Progenitor cell of endocrine pancreas (in vitro differentiated cells): ENCODE measurements at places on chromosomes 2 and 18.

GRCh38 chr2:181517685-181518301 lies 60.6 kb downstream of the ITGA4 start:
- DNase-seq = no peak

DNA sequence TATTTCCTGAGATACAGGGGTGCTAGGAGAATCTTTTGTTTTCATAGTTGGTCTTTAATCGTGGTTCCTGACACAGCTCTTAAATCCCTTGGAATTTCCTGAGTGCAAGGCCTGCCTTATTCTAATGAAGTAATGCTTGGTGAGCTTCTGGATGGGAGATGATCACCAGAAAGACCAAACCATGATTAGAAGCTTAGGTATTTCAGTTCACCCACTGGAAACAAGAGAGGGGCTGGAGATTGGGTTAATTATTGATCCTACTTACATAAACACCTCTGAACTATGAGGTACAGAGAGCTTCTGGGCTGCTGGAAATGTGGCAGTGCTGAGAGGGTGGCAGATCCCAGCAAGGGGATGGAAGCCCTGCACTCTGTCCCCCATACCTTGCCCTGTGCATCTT lies 406.8 kb downstream of the THSD7B start:
- no peak for DNase-seq

GRCh38 chr2:3392216-3392615 lies 12.7 kb downstream of the TRAPPC12 start:
- no peak for DNase-seq

GRCh38 chr18:63074981-63075404 lies 244.6 kb downstream of the BCL2 start:
- peak; percentile 61 for DNase-seq

DNA sequence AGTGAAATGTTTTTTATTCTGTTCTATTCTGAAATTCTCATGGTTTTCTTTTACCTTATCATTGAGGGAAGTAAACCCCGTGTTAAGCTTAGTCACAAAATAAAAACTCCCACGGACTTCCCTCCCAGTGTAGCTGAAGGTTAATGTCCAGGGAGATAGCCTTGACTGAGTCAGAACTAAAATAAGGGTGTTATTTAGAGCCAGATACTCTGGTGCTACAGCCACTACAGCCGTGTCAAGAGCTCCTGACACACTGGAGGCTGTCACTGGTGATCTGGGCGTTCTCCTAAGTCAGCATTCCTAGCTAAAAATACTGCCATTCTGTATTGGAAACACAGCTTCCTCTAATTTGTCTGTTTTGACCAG lies 82.0 kb upstream of the RANBP2 start:
- DNase-seq = no peak

- DNase-seq = peak; percentile 44
Observed at GRCh38 chr18:48030616-48031480, 100.4 kb upstream of the SMAD2 start.

- DNase-seq = no peak
Observed at GRCh38 chr18:76757335-76757734, 65.0 kb upstream of the ZNF236 start.
